ENCODE measurements at places on chromosomes 12 and 14.

DNA sequence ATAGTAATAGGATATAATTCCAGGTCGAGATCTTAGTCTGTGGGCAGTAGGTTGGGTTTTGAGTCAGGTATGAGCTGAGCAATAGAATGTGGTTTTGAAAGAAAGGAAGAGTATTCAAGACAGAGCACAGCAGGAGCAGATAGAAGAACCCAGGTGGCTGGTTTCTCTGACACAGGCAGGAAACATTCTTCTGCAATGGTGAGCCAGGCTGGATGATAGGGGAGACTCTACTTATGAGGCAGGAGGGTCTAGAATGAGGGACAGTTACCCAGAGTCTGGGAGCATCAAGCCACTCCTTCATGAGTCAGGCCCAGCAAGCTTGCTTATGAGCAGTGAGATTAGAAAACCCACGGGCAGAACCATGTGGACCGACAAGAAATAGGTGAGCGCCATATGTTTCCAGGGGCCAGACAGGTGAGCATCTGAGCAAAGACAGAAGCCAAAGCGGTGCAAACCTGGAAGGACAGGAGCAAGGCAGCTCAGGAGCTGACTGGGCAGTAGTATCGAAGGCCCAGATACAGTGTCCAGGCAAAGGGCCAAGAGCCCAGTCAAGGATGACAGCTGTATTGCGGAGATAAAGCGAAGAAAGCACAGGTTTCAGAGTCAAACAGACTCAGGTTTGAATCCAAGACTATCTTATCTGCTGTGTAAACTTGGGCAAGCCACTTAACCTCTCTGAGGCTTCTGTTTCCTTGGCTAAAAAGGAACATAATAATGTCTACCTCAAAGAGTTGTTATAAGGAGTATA is 22.5 kb upstream of the PCNX1 start:
- DNase-seq: peak; percentile 27
- peak overlapping the region; percentile 37 for H3K4me3 ChIP-seq
- H3K27ac ChIP-seq: peak overlapping the region; percentile 87
- peaks cover 76% of the 10 kb centered on the region for H3K4me1 ChIP-seq
- no peaks in the 10 kb centered on the region for H3K27me3 ChIP-seq
- no peaks in the 10 kb centered on the region for H3K36me3 ChIP-seq

- H3K27ac ChIP-seq: no peak overlapping the region
- no peak overlapping the region for H3K4me3 ChIP-seq
- H3K36me3 ChIP-seq: peaks cover 10% of the 10 kb centered on the region
- no peak for DNase-seq
- H3K27me3 ChIP-seq: no peaks in the 10 kb centered on the region
Measured at GRCh38 chr14:55701638-55702037, 121.6 kb downstream of the KTN1 start.

- DNase-seq: no peak
- no peaks in the 10 kb centered on the region for H3K36me3 ChIP-seq
- H3K4me1 ChIP-seq: no peaks in the 10 kb centered on the region
- H3K4me3 ChIP-seq: no peak overlapping the region
Measured at GRCh38 chr12:51694146-51694545, 103.1 kb downstream of the SCN8A start.

DNA sequence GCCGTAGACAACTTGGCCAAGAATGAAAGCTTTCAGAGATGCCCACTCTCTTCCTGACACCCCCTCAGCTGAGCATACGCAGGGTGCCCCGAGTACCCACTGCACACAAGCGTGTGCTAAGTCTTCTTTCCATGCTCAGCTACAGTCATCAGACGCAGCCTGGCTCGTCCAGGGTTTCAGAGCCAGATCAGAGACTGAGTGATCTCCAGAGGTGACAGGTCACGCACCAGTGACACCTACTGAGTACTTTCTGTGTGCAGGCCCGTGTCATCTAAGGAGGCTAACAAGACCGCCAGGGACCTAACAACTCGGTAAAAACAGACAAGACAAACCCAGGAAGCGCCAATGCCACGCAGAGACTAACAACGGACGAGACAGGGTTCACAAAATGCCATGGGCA is 25.1 kb downstream of the STX2 start:
- peaks cover 30% of the 10 kb centered on the region for H3K36me3 ChIP-seq
- no peak for DNase-seq
- peaks cover 12% of the 10 kb centered on the region for H3K4me1 ChIP-seq
- H3K27ac ChIP-seq: no peak overlapping the region

GRCh38 chr12:3071107-3071506 is 6.1 kb upstream of the TSPAN9 start:
- H3K36me3 ChIP-seq: no peaks in the 10 kb centered on the region
- no peak overlapping the region for H3K27ac ChIP-seq
- DNase-seq: no peak
- H3K27me3 ChIP-seq: peaks cover 19% of the 10 kb centered on the region

GRCh38 chr14:90911121-90911520 is 94.9 kb upstream of the TTC7B start:
- H3K4me1 ChIP-seq: peaks cover 12% of the 10 kb centered on the region
- no peak for DNase-seq
- peaks cover 6% of the 10 kb centered on the region for H3K36me3 ChIP-seq
- no peak overlapping the region for H3K4me3 ChIP-seq
- H3K27me3 ChIP-seq: no peaks in the 10 kb centered on the region
- H3K27ac ChIP-seq: no peak overlapping the region

DNA sequence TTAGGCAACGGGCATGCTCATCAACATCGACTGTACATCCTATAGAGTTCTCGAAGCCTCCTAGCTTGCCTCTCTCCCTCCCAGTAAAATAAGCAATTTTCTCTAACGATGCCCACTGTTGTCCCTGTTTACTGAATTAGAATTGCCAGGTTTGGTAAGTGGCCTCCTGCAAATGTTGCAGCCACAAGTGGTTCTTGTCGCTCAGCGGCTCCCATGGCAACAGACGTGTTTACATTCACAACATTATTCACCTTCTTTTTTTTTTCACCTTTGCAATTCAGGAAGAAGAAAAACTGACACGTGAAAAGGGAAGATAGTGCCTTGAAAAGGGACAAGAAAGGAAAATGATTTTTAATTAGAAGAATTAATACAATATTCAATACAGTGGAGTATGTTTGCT is 100.9 kb upstream of the PKP2 start:
- H3K27ac ChIP-seq: no peak overlapping the region
- H3K4me3 ChIP-seq: no peak overlapping the region
- DNase-seq: no peak
- no peaks in the 10 kb centered on the region for H3K4me1 ChIP-seq
- H3K36me3 ChIP-seq: no peaks in the 10 kb centered on the region

DNA sequence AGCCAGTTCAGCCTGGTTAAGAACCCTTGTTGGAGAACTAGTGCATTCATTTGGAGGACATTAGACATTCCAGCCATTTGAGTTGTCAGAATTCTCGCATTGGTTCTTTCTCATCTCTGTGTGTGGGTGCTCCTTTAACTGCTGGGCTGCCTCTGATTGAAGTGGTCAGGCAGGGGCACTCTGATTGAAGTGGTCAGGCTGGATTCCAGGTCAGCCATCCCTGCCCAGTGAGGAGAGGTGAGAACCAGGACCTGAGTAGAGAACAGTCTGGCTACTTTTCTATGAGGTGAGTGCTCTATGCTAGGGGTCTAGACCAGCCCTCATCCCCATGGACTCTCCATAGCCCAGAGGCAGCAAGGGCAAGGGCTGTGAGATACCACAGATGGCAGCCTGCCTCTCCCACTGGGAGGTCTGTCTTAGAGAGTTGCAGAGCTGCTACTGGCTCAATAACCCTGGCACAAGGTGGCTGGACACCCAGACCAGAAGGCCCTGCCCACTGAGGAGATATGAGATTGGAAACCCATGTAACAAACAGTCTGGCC is 691.6 kb downstream of the TMTC2 start:
- H3K27me3 ChIP-seq: no peaks in the 10 kb centered on the region
- H3K27ac ChIP-seq: no peak overlapping the region
- no peaks in the 10 kb centered on the region for H3K36me3 ChIP-seq
- H3K4me3 ChIP-seq: no peak overlapping the region
- H3K4me1 ChIP-seq: no peaks in the 10 kb centered on the region

GRCh38 chr12:42125388-42125767 is 19.3 kb downstream of the GXYLT1 start:
- H3K27ac ChIP-seq: no peak overlapping the region
- no peak for DNase-seq
- peaks cover 2% of the 10 kb centered on the region for H3K36me3 ChIP-seq
- peaks cover 17% of the 10 kb centered on the region for H3K4me1 ChIP-seq

DNA sequence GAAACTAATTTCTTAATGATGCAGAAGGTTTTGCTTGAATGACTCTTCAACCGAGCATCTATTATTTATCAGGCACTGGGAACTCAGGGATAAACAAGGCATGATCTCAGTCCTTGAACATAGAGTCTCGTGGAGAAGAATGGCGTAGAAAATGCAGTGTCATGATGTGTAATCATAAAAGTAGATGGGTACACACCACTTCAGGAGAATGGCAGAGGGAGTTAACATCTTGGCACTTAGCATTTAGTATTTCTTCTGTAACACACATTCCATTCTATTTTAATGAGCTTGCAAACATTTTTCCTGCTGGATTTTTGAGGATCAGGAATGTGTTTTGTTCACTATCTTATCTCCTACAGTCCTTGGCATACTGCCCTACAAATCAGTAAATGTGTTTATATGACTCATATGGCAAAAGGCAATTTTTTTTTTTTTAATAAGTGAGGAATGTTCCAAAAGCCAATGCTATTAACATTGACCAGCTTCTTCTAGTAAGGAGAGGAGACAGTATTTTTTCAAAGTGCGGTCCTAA is 3.8 kb downstream of the TXNRD1 start:
- H3K4me3 ChIP-seq: peak overlapping the region; percentile 41
- H3K4me1 ChIP-seq: peaks cover 44% of the 10 kb centered on the region
- peak overlapping the region; percentile 90 for H3K27ac ChIP-seq
- H3K36me3 ChIP-seq: no peaks in the 10 kb centered on the region
- DNase-seq: no peak
- H3K27me3 ChIP-seq: peaks cover 18% of the 10 kb centered on the region

DNA sequence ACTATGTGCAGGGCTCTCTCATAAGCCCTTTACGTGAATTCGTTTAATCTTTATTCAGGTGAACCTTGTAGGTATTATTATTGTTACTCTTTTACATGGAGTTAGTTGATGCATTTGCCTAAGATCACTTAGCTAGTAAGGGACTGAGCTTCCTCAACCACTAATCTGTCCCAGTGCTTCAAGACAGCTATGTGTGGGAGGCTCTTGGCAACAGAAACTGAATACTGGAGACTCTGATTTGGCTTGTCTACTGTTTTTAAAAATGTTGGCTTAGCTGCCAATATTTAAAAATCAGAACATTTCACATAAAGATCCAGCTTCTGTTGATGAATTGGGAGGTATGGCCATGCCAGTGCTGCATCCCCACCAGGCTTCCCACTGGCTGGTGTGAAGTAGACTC is 6.8 kb downstream of the KNTC1 start:
- no peak overlapping the region for H3K27ac ChIP-seq
- H3K4me3 ChIP-seq: no peak overlapping the region
- no peaks in the 10 kb centered on the region for H3K27me3 ChIP-seq
- DNase-seq: no peak
- H3K36me3 ChIP-seq: peaks cover 58% of the 10 kb centered on the region

DNA sequence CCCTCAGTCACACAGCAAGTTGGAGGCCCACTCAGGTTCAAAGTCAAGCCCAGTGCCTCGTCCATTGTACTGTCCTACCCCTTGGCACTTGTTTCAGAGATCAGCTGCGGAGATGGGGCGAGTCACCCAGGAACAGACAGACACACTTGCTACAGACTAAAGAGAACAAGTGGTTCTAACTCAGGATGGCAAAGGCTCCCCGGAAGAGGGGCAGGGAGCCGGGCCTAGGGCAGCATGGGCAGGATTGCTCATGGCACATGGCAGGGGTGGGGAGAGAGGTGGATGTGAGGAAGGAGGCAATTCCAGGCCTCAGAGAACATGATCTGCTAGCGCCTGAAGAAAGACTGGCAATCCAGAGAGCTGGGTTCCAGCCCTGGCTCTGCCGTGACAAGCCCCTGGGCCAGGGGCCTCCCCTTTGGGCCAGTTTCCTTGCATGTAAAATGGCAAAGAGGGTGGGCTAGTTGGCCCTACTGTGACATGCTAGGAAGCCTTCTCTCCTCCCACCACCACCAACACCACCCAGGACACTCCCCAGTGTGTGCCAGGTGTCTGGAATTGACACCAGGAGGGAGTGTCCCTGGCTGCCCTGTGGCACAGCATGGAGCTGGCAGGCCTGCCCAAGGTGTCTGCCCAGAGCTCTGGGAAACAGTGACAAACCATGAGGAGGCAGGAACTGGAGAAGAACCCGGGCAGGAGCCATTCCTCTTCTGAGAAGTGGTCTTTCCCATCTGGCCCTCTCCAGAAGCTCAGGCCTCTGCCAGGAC is 24.0 kb upstream of the IRF2BPL start:
- peaks cover 19% of the 10 kb centered on the region for H3K4me1 ChIP-seq
- DNase-seq: no peak
- no peaks in the 10 kb centered on the region for H3K27me3 ChIP-seq
- no peak overlapping the region for H3K4me3 ChIP-seq

- no peak overlapping the region for H3K4me3 ChIP-seq
- no peak overlapping the region for H3K27ac ChIP-seq
- H3K36me3 ChIP-seq: no peaks in the 10 kb centered on the region
- peaks cover 1% of the 10 kb centered on the region for H3K4me1 ChIP-seq
- DNase-seq: no peak
Measured at GRCh38 chr12:3257411-3257810, 180.2 kb downstream of the TSPAN9 start.

- no peaks in the 10 kb centered on the region for H3K36me3 ChIP-seq
- no peak overlapping the region for H3K27ac ChIP-seq
- DNase-seq: no peak
- H3K4me1 ChIP-seq: peaks cover 13% of the 10 kb centered on the region
Measured at GRCh38 chr12:2290516-2291065, 237.8 kb downstream of the CACNA1C start.

- no peak for DNase-seq
- H3K4me1 ChIP-seq: peaks cover 12% of the 10 kb centered on the region
- H3K27me3 ChIP-seq: no peaks in the 10 kb centered on the region
- peaks cover 62% of the 10 kb centered on the region for H3K36me3 ChIP-seq
Measured at GRCh38 chr12:68303850-68304249, 28.3 kb downstream of the MDM1 start.

- H3K4me1 ChIP-seq: peaks cover 4% of the 10 kb centered on the region
- peaks cover 20% of the 10 kb centered on the region for H3K27me3 ChIP-seq
- DNase-seq: peak; percentile 45
- no peaks in the 10 kb centered on the region for H3K36me3 ChIP-seq
Measured at GRCh38 chr14:104865631-104866441, 768 bp downstream of the CEP170B start.

GRCh38 chr12:81809829-81810595 is 50.9 kb upstream of the PPFIA2 start:
- peaks cover 5% of the 10 kb centered on the region for H3K36me3 ChIP-seq
- peak overlapping the region; percentile 75 for H3K27ac ChIP-seq
- H3K4me1 ChIP-seq: peaks cover 35% of the 10 kb centered on the region
- peaks cover 16% of the 10 kb centered on the region for H3K27me3 ChIP-seq
- H3K4me3 ChIP-seq: no peak overlapping the region

DNA sequence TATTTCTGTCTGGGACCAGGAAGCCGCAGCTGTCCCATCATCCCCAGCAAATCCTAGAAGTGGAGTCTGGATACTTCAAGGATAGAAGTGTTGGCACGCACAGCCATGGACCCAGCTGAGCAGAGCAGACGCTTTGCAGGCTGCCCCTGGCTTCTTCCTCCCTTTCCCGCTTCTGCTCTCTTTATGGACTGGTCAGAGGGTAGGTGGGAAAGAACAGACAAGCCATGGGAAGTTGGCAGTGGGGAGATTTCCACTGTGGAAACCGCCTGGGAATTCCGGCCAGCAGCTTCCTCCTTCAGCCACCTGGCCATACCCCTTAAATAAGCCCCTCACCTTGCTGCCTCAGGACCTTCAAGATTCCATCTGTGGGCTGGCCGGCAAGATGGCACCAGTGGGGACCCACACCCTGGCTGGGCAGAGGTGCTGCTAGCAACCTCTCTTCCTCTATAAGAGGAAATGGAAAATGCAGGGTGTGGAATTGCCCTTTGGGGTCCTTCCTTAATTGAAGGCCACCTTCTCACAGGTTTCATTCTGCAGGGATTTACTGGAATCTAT is 20.6 kb downstream of the OTUB2 start:
- no peak overlapping the region for H3K27ac ChIP-seq
- no peaks in the 10 kb centered on the region for H3K27me3 ChIP-seq
- H3K4me3 ChIP-seq: no peak overlapping the region
- no peaks in the 10 kb centered on the region for H3K4me1 ChIP-seq
- peaks cover 39% of the 10 kb centered on the region for H3K36me3 ChIP-seq
